Stimulated activated CD8-positive, alpha-beta memory T cell treated with anti-CD3 and anti-CD28 coated beads, Interleukin-7, amount 100 ng/mL, for 48 hours (primary cell): ENCODE measurements at places on chromosomes 16 and 17.

DNA sequence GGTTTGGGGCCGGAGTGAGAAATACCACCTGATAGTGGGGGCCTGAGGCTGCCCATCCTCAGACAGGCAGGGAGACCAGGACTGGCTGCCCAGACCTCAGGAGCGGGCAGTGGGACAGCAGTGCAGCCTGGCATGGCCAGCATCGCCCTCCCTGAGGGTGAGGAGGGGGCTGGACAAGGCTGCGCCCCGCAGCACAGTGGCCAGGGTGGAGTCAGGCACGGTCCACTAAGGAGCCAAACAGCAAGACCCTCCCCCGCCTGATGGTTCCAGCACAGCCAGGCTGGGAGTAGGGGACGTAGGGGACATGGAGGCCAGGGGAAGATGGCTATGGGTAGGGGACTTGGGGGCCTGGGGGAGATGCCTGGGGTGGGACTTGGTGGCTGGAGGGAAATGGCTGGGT is 3.3 kb downstream of the ZNF598 start:
- DNase-seq, result no peak

GRCh38 chr16:6124136-6124535 is 1026.5 kb upstream of the EEF2KMT start:
- no peak for DNase-seq

DNA sequence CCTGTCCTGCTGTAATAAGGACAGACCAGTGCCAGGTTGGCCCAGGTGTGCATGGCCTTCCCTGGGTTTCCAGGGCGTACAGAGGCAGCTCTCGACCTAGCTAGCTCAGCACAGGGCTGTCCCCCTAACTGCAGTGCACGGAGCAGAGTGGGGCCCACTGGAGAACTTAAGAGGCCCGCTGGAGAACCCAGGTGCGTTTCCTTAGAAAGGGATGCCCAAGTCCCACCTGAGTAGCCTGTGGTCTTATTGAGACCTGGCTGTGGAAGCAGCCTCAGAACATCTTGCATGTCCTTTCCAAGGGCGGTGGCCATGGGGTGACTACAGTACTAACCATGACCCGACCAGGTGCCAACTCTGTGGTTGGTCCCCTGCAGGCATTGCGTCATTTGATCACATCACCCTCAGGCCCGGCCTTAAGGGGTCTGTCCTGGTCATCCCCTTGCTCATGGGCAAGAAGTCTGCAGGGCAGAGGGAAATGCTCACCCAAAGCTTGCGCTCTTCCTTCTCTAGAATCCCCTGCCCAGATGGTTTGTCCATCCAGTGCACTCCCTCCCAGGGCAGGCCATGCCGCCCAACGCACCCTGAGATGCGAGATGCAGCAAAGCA is 3.3 kb upstream of the CCNF start:
- no peak for DNase-seq

GRCh38 chr16:85986931-85987749 is 88.2 kb downstream of the IRF8 start:
- no peak for DNase-seq

DNA sequence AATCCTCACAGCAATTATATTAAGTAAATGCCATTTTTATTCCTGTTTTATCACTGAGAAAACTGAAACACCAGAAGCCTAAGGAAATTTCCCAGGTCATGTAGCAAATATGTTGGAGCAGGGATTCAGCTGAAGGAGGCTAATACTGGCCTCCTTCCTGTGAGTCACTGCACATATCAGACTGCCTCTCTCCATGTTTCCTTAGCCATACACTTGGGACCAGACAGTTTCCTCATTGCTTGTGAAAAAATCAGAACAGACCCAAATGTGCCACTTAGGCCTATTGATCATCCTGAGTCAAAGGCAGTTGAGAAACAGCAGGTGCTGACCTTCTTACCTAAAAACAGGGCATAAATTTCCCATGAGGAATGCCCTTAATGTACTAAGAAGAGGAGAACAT is 18.9 kb upstream of the ELAC2 start:
- no peak for DNase-seq

DNA sequence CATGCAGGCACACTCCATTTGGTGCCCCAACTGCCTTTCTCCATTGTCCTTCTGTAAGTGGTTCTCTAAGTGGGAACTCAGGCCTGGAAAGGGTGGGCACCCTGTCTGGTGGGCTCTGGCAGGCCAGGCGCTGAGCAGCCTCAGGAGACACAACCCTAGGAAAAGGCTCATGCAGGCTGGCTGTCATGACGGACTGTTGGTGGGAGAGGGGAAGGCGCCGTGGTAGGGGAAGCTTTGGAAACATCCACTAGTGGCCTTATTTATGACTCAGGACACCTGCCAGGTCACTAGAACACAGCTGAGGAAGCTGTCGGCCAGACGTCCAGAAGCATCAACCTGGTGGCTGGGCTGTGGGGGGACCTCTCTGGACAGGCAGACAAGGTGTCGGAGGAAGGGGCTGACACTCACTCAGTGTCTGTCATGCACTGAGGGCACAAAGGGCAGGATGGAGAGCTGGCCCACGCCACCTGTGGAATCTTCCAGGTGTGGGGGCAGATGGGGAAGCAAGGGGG is 216.0 kb downstream of the SEC14L1 start:
- DNase-seq, result no peak

GRCh38 chr16:25721439-25721838 is 29.7 kb downstream of the HS3ST4 start:
- DNase-seq, result no peak

DNA sequence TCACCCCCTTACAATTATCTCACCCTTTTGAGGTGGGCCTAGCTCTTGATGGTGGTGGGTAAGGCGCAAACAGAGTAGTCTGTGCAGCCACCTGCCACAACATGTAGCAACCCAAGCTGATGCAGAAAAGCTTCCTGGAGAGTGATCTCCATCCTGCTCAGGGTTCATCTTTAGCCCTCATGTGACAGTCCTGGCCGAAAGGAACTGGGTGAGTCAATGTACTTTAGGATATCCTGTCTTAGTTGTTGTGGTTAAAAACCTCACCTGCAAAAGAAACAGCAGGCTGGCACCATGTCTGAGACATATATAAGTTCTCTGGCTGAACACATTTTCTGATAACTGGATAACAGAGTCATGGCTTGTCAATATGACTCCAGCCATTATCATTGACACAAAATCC is 183.5 kb upstream of the CPHXL start:
- DNase-seq, result no peak

GRCh38 chr16:81633680-81634379 is 145.3 kb upstream of the PLCG2 start:
- DNase-seq, result no peak

DNA sequence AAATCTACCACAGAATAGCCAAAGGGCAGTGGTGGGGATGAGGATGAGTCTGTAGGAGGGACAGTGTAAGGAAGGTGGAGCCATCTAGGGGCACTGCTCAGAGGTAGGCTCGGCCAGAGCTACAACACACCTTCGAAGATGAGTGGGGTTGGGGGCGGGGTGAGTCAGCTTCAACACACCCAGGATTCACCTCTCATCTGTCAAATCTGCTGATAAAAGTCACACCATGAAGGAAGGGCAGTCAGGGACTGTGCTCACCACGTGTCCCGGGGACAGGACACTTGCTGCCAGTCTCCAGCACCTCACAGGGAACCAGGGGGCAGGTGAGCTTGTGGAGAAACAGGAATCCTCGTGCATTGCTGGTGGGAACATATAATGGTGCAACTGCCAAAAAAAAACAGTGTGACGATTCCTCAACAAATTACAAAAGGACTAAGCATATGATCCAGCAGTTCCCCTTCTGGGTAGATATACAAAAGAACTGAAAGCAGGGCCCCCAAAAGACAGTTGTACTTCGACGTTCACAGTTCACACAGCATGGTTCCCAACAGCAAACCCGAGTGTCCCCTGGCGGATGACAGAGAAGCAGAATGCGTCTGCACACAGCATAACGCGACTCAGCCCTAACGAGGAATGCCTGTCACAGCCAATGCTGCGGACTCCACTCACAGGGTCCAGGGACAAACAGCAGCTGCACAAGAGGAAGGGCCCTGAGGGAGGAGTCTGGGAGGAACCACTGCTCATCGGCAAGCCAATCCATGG is 133.1 kb downstream of the ANKRD11 start:
- DNase-seq, result peak; percentile 76

DNA sequence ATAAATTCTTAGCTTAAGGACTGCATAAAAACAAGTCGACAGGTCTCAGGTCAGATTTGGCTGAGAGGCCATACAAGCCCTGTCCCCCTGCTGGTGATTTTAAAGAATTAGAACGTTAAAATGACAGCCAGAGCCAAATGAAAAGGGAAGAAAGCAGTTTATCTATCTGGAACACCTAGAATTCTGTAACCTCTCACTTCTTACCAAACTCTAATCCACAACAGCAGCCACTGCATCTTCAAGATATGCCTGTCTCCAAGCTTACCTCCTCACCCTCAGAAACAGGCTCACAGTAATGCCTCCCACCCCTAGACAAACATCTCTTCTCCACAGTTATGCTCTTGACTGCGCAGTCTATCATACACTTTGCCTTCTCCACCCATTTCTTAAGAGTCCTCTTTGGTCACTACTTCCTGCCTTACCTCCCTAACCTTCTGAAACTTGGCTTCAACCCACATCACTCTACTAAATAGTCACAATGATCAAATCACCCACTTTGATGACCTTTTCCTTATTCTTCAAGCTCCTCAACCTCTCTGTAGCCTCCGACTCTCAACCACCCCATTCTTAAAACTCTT is 14.2 kb downstream of the ANKFY1 start:
- no peak for DNase-seq

DNA sequence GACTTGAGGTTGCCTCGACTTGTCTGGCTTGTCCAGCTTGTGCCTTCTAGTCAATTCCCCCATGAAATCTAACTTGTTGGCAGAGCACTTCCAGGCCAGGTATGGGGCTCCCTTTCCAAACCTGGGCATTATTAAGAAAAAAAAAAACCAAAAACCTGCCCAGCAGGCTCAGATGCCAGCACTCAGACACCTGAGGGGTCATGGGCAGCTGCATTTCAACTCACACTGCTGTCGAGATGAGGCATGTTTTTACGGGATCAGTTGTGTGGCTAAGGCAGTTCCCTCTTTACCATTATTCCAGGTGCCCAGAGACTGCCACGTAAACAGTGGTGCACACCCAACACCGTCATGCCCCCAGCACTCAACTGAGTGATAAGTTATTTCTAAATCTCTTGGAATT is 17.8 kb downstream of the TMEM11 start:
- no peak for DNase-seq

DNA sequence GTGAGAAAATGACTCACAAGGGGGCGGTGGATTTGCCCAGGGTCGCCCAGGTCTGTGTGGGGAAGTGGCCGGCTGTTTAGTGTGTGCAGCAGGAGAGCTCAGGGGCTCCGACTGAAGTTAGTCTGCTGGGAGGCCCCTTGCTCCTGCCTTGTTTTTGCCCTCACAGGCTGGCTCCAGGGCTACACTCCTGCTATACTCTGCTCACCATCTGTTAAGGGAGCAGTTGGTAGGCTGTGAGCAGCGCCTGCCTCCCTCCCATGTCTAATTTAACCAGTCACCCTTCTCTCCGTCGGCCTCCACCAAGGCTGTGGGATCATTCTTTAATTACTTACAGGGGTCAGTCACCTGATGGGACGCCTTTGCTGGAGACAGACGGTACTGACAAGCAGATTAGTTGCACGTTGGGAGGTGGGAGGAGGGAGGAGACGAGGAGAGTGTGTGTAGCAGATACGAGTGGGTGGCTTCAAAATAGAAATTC is 35.5 kb downstream of the KSR1 start:
- no peak for DNase-seq

GRCh38 chr16:12027558-12028287 is 51.2 kb downstream of the SNX29 start:
- no peak for DNase-seq

DNA sequence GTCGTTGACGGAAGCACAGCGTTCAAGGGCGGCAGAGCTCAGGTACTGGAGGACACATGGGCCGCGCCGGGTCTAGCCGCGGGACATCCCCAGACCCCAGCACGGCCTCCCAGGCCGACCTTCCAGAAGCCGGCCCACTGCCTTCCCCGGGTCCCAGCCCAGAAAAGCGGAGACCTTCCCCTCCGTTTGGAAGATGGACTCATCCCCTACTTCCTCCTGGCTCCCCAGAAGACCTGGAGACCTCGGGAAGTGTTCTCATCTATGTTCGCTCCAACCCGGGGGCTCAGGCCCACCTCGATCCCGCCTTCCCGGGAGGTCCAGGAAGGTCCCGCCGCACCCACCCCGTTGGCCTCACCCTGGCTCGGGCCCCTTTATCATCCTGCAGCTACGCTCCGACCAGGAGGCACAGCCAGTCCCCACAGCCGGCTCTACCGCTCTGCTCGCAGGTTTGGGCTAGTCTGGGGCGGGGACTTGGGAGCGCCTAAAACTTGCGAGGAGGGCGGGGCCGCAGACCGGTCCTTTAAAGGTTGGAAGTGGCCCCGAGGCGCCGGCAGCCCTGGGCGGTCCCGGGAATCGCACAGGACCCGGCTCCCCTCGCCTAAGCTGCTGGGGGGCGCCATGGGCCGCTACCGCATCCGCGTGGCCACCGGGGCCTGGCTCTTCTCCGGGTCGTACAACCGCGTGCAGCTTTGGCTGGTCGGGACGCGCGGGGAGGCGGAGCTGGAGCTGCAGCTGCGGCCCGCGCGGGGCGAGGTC is at the start of gene ALOX12:
Gene ALOX12 (plus strand): TSS at position 550 of the 756 bp plus-strand sequence. CDS start 69 bp downstream, at position 619.
- no peak for DNase-seq

- DNase-seq, result no peak
These were observed 91.8 kb downstream of the SDK2 start for GRCh38 chr17:73552300-73553048.

GRCh38 chr17:75873587-75874322 is 4.6 kb downstream of the TRIM47 start:
- no peak for DNase-seq

DNA sequence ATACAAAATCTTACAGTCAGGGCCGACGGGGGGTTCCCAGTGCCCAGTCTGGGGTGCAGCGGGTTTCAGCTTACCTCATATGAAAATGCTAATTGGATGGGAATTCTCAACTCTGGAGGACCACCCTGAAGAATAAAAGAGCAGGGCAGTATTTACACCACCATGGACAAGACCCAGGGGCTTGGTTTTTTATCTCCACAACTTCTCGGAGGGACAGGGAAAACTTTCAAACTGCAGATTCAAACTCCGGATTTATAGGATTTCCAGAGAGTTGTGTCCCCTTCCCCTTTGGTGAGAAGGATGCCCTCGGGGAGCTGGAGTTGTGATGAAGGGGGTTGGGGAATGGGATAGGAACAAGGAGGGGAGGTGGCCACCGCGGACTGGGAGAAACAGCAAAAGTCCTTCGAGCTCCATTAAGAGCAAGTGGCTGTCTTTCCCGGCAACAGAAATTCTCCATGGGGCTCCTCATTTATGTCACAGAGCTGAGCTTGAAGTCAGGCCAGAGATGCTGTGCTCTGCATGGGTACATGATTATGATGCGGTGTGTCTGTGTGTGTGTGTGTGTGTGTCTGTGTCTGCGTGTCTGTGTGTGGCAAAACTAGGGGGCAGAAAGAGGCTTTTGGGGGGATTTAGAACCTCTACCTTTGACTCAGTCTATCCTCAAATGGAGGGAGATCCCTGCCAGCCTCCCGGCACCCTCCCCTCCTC is 15.7 kb downstream of the FOXL1 start:
- no peak for DNase-seq
